ENCODE measurements at places on chromosomes 6 and 20.

DNA sequence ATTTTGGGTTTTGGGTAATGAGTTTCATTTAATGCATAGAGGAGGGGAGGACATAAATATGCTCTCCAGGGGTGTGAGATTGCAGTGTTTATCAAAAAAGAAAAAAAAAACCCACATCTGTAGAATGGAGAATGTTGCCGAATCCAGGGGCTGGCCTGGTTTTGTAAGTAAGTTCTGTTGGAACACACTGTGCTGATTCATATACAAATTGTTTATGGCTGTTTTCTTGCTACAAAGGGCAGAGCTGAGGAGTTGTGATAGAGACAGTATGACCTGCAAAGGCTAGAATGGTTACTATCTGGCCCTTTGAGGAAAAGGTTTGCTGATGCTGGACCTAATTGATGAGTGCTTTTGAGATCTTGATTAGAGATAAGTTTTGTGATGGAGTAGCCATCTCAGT, 30.4 kb downstream of the SCAF8 start:
- DNase-seq: no peak

GRCh38 chr20:49821381-49821780, 8.8 kb downstream of the SLC9A8 start:
- no peak for DNase-seq

- peak; percentile 71 for DNase-seq
Observed at GRCh38 chr6:94177429-94177828, 758.1 kb upstream of the EPHA7 start.

DNA sequence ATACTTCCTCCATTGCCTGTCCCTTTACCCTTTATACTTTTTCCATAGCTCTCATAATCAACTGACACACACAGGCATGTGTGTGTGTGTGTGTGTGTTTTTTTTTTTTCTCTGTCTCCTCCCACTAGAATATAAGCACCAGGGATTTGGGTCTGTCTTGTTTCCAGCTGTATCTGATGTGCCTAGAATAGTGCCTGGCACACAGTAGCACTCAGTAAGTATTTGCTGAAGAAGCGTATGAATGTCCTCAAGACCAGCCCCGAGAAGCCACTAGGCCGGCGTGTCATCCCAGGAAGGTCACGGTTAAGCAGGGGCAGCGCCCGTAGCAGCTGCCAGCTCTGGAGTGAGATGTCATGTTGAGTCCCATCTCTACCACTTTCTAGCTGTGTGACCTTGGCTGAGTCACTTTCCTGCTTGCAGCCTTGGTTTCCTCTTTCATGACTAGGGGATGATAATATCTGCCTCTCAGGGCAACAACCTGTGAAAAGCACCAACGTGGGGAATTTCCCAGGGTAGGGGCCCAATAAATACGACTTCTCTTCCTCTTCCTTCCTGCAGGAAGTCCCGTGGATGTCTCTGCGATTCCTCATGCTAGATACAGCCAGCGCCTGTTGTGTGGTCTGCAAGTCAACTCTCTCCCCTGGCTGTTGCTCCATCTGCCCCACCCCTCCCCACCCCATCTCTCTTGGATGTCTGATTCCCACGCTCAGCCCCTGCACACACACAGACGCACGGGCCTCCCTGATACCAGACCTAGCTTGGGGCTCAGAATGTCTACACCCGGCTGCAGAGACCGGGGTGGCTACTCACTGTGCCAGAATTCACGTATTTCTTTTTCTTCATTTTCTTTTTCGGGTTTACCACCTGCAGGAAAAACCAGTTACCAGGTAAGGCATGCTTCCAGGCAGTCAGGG, 58.1 kb downstream of the RAB44 start:
- no peak for DNase-seq

DNA sequence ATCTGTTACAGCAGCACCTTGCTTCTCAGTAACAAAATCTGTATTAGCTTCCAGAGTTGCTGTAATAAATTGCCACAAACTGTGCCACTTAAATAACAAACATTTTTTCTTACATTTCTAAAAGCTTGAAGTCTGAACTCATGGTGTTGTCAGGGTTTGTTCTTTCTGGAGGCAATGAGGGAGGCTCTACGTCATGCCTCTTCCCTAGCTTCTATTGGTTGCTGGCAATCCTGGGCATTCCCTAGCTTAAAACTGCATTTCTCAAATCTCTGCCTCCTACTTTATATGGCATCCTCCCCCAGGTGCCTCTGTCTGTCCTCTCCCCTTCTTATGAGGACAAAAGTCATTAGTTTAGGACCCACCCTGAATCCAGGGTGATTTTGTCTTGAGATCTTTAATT, 41.6 kb upstream of the TMEM244 start:
- DNase-seq: no peak

- DNase-seq: no peak
Observed at GRCh38 chr6:95548188-95548786, 29.0 kb upstream of the MANEA start.

- no peak for DNase-seq
Observed at GRCh38 chr6:151321438-151321837, 69.9 kb downstream of the ZBTB2 start.

DNA sequence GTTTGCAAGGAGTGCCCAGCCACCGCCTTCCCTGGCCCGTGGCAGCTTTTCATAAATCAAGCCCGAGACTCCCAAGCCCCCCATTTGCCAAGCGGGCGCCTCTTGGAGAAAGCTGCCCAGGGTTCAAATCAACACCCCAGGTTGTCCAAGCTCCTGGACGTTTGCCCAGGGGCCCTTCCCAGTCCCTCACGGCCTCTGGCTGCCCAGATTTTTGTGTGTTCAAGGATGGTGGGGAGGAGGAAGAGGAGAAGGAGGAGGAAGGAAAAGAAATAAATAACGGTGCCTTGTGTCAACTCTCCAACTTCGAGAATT, 20.6 kb upstream of the NFATC2 start:
- no peak for DNase-seq

DNA sequence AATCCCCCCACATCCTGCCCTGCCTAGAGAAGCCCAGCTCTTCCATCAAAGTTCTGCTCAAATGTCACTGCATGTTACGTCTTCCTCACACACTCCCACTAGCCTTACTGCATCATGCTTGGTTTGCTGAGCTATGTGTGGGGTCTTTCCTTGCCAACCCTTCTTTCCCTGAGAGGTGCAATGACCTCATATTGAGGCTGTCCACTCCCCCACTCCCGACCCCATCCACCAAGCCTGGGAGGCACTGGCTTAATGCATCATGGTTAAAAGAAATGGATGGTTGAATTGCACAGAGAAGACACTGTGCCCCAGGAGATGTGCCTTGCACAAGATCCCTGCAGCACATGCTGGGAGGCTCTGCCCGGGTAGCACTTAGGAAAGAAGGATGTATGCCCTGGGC, 7.7 kb upstream of the IRF4 start:
- no peak for DNase-seq

GRCh38 chr6:149366267-149366921, 33.7 kb upstream of the SUMO4 start:
- DNase-seq: no peak

DNA sequence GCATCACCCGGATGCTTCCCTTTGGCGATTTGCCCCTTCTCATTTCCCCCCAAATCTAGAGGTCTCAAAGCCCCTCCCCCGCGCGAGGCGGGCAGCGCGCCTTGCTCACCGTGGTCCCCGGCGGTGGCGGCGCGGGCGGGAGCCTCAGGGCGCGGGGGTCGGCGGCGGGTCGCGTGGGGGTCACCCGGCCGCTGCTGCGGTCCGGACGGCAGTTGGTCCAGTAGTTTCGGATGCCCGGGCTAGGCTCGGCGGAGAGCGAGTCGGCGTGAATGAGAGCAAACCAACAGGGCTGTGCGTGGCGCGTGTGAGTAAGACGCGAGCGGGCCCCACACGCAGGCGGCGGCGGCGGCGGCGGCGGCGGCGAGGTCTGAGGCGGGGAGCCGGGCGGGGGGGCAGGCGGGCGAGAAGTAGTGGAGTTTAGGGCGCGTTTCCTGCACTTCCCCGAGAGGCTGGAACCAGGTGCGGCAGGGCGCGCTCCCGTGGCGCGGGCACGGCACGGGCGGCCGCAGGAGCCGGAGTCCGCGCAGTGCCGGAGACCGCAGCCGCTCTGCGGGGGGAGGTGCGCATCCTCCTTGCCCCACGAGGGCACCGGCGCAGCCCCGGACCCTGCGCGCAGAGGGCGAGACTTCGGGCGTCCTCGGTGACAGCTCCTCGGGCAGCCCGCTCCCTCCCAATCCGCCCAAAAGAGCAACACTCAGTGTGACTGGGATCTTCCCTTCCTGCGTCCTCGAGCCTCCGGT, 567 bp downstream of the HS3ST5 start:
- peak; percentile 83 for DNase-seq

DNA sequence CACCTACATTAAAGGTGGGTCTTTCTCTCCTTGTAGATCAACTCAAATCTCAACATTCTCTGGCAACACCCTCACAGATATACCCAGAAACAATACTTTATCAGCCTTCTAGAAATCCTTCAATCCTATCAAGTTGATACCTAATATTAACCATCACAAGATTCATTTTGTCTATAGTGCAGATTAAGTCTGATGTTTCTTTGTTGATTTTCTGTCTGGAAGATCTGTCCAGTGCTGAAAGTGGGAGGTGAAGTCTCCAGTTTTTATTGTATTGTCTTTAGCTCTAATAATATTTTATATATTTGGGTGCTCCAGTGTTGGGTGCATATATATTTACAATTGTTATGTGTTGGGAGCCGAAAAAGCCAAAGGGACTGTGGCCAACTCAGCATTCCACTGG, 493.9 kb upstream of the ADGRB3 start:
- no peak for DNase-seq

DNA sequence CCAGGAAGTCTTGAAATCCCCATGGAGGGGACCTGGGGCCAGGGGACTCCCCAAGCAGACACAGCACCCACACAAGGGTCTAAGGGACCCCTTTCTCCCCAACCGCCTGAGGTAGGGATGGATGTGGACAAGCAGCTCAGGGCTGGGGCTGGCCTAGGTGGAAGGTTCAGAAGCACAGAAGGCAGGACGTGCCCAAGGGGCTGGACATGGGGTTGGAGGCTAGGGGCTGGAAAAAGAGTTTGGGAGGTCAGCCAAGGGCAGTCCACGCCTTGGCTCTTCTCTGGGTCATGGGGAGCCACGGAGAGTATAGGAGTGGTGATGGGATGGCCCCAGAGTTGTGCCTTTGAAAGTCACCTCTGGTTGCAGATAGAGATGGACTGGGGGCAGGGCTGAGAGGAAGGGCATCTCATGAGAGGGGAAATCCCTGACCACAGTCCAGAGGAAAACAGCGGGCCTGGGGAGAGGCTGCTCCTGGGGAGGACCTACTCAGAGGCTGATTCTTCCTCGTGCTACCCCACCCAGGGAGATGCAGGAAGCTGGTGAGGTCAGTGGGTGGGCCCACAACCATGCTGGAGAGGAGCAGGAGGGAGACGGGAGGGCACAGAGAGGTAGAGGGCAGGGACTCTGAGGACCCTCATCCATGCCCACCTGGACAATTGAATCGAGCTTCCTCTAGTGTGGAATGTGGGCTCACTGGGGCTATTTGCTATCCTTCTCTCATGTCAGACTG, 2.5 kb upstream of the HSPA12B start:
- peak; percentile 37 for DNase-seq

DNA sequence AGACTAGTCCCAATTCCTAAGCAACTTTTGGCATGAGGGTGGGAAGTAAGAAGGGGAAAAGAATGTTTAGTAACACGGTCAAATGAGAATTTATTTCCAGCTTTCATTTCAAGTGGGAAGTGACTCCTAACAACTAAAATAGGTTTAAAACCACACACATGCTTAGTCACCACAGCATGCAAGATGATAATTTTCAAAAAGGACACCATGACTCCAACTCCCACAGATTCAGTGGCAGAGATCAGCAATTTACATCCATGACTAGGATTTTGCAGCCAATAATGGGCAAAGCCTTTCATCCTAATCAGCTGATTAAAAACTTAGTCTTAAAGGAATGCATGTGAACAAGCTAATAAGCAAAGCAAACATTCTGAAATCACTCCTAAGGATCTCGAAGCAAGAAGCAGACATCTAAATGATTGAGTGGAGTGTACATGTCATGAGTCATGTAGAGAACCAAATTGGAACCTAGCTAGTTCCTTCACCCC, 48.1 kb upstream of the GCLC start:
- no peak for DNase-seq

DNA sequence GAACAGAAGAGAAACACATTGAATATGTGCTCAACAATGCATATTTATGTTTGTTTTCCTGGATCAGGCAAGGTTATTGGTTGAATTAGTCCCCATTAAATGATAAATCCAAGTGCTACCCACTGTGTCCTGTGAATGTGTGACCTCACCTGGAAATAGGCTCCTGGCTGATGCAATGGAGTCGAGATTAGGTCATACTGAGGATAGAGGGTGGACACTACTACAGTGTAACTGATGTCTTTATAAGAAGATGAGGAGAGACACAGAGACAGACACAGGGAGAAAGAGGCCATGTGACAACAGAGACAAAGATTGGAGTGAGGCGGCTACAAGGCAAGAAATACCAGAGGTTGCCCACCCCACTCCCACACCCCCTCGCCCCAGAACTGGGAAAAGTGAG, 559.3 kb downstream of the C6orf118 start:
- no peak for DNase-seq

DNA sequence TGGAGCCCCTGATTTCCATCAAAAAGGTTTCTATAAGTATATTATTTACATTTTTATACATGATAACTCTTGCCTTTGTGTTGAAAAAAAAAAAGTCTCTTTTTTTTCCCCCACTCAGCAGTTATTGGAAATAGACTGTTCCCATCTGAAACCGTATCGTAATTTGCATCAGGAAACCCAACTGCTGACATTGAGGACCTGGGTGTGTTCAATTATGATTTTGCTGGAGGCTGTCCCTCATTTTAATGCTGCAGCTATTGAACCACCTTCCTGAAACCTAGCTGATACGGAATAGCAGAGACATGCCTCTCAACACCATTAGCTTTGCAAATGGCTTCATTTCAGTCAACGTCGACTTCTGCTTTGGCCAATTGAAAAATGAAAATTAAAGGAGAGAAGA, 98.9 kb downstream of the ZNF217 start:
- no peak for DNase-seq

DNA sequence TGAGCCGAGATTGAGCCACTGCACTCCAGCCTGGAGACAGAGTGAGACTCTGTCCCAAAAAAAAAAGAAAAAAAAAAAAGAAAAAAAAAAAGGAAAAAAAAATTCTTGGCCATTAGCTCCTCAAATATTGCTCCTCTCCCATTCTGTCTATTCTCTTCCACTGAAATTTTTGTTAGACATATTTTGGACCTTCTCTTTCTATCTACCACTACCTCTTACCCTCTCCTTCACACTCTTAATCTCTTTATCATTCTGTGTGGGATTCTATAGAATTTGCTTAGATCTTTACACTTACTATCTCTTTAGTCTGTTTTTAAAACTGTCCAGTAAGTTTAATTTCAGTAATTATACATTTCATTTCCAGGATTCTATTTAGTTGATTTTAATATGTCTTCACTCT, 85.0 kb downstream of the IRAK1BP1 start:
- DNase-seq: no peak
